ENCODE measurements at places on chromosomes 3 and 15. TPM values are rescaled to one million over a fixed set of nuclear protein-coding genes. Genes with fewer than 3 reads are reported as not detected.

GRCh38 chr3:17336291-17336690 lies 406.1 kb downstream of the TBC1D5 start:
- no peak for DNase-seq

DNA sequence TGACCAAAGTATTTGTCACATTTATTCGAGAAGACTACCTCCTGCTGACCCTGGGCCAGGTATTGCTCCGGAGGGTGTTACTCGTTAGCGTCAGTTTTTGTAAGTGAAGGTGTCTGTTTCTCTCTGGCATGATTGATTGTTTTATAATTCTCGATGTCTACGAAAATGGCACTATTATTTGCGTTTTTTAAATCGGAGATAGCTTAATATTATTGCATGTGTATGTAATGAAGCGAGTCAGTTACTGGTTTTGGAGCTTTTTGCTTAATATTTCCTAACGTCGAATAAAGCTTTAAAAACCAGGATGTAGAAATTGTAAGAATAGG lies 439 bp downstream of the DZIP3 start:
- DNase-seq: no peak

DNA sequence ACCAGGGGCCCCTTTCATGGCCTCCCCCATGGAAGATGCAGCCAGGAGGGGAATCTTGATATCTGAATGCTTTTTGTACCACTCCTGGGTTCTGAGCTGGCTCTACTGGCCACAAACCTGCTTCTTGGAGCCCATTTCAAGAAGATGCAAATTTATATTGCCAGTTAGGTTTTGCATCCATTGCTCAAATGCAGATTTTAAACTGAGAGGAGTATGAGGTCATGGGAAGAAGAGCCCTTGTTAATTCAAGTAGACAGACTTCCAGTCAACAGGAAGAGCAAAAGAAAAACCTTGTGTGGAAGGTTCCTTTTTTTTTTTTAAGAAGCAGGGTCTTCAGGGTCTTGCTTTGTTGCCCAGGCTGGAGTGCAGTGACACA lies 133.5 kb downstream of the PDZRN3 start:
- no peak for DNase-seq

GRCh38 chr15:88284318-88284998 lies 27.9 kb upstream of the NTRK3 start:
- no peak for DNase-seq

DNA sequence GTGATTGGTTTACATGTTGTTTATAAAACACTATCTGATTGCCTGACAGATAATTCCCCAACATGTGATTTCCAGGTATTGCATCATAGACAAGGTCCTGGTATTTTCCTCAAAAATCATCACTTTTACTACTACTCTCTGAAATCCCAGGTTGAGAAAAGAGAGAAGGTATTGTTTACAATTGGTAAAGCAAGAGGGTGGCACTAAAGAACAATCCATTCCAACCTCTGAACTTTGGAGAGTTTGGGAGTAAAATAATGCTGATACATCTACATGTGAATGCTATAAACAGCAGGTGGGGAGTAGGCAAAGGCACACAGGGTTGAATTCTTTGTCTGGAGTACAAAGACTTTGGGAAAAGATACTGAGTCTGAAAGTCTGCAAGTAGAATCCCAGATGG lies 134.2 kb downstream of the WDR72 start:
- DNase-seq: no peak

DNA sequence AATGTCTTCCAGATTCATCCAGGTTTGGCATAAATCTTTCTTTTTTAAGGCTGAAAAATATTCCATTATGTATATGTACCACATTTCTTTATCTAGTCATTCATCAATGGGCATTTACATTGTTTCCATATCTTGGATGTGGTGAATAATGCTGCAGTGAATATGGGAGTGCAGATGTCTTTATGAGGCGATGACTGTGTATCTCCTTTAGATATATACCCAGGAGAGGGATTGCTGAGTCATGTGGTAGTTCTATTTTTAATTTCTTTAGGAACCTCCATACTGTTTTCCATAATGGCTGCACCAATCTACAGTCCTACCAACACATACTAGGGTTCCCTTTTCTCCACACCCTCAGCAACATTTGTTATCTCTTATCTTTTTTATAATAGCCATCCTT lies 96.3 kb downstream of the LRRC28 start:
- no peak for DNase-seq

DNA sequence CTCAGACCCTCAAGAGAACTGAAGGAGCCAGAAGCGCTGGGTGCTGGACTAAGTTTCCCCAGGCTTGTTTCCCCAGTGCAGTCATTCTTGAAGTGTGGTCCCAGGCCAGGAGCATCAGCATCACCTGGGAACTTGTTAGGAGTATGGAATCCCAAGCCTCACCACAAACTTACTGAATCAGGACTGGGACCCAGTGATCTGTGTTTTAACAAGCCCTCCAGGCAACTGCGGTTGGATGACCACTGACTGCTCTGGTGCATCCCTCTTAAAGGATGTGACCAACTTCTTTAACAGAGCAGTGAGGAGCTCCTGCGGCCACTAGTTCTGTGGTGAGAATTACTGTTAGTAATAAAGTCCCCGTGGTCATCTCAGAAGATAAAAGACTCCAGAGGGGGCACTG lies 62.4 kb upstream of the DAZL start:
- no peak for DNase-seq

DNA sequence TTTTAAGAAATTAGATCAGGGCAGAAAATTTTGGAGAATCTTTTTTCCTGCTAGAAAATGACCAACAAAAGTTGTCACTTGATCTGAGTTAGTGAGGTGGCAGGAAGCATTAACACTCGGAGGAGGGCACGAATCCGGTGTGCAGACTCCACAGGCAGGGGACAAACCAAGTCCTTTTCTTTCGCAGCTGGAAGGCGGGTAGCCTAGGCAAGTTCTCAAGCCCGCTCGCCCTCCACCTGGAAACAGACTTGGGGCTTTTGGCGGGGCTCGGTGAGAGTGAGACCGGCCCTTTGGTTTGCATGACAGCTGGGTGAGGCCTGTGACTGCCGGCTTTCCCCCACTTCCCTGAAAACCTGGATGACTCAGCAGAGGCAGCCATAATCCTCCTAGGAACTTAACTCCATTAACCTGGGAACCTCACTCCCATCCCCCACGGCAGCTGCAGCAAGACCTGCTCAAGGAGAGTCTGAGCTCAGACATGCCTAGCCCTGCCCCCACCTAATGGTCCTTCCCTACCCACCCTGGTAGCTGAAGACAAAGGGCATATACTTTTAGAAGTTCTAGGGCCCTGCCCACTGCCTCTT lies 134.8 kb downstream of the MFSD1 start:
- DNase-seq: no peak

DNA sequence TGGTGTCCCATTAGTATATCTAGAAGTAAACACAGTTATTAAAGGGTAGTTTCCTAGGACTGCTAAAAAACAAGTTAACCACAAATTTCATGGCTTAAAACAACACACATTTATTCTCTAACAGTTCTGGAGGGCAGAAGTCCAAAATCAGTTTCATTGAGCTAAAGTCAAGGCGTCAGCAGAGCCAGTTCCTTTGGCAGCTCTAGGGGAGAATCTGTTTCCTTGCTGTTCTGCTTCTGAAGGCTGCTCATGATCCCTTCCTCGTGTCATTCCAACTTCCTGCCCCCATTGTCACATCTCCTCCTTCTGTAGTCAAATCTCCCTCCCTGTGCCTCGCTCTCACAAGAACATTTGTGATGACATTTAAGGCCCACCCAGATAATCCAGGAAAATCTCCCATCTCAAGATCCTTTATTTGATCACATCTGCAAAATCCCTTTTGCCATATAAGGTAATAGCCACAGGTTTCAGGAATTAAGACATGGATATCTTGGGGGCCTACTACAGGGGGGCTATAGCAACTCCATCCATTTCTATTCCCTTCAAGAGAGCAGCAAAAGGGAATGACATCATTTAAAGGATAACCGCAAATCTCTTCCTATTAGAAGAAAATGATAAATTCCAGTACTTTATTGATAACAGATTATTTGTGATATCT lies 50.1 kb downstream of the GPR176 start:
- DNase-seq: no peak

DNA sequence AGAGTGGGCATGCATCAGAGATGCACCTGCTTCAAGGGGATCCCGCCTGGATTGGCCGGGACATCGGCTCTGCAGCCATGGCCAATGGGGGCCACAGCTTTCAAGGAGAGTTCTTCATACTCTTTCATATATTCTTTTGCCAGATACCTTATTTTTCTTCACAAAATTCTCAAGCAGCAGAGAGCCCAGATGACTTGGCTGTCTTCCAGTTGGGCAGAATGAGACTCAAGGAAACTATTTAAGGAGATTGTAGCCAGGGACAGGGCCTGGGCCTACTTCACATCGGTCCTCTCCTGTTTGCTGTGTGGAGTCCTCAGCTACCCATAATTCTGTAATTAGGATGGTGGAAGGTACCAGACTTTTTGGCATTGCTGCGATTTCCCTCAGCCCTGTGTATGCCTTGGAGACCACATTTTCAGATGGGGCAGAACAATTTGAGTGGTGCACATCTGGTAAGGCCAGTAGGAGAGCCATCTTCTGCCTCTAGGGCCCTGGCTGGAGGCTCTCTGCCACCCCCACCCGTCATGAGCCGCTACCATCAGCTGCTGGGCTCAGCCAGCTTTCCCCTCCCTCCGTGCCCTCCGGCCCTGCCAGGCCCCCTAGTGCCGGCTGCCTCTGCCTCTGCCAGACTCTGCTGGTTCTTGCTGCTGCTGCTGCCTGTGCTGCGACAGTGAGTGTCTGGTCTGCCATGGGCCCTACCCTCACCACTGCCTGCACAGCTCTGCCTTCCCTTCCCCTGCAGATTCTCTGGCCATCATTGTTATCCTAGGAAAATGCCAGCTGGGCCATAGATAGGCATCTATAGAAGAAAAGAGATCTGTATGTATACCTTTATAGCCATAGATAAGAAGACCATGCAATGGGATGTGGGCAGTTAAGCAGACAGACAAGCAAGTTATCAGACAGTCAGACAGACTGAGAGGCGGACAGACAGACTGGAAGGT lies 6.7 kb downstream of the PLIN1 start:
- no peak for DNase-seq

DNA sequence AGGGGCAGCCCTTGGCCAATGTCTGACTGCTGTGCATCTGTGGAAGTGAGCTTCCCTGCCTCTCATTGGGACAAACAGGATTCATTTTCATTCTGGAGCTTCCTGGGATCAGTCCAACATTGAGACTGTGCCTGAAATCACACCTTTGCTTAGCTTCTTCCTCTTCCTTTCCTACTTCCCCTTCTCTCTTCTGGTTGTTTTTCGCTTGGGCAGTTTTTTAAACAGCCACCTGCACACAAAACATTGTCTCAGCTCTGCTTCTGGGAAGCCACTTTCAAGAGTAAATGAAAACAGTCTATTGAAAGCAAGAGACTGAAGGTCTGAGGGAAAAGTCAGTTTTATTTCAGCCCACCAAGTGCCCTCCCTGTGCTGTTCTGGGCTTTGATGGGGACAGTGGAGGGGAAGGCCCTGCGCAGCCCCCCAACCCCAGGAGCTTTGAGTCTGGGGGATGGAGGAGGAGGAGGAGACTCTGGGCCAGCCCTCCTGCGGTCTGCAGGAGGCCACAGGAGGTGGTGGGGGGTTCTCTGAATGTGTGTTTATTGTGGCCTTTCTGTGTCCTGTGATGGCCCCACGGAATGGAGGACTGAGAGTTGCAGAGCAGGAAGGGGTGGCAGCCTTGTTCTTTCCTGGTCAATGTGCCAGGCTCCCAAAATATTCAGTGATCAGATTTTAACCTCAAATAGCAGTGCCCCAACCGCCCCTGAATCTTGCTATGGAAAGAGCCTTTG lies 7.8 kb upstream of the ISLR2 start:
- no peak for DNase-seq

DNA sequence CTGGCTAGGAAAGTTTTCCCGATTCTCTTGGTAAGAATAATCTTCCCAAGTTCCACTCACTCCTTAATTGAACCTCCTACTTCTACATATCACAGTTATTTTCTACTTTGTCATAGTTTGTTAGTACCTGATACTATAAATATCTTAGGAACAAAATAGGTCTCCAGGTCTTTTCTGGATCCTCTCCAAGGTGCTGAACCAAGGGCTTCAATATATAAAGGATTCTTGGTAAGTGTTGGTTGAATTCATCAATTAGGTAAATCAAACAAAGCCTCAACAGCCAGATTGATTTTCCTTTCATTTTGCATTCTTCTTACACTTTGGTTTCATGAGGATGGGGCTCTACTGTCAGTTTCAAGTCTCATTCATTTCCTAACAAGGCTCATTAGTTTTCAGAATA lies 27.6 kb upstream of the RTP4 start:
- DNase-seq: no peak

DNA sequence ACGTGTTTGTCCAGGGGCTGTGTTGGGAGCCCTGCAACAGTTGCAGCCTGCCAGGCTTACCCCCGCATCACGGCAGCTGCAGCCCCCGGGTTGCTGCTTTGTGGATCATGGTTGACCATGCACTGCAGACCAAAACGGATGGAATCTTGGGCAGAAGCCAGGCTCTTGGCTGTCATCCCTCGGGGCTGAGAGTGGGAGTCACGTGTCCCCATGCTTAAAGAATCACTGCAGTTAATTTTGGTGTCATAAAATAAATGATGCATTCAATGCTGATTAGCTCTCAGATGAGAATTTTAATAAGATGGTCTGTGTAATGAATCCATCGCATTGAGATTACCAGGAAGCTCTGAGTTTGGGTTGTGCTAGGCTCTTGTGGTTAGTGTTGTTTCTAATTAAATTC lies 115.6 kb downstream of the CHDH start:
- no peak for DNase-seq

DNA sequence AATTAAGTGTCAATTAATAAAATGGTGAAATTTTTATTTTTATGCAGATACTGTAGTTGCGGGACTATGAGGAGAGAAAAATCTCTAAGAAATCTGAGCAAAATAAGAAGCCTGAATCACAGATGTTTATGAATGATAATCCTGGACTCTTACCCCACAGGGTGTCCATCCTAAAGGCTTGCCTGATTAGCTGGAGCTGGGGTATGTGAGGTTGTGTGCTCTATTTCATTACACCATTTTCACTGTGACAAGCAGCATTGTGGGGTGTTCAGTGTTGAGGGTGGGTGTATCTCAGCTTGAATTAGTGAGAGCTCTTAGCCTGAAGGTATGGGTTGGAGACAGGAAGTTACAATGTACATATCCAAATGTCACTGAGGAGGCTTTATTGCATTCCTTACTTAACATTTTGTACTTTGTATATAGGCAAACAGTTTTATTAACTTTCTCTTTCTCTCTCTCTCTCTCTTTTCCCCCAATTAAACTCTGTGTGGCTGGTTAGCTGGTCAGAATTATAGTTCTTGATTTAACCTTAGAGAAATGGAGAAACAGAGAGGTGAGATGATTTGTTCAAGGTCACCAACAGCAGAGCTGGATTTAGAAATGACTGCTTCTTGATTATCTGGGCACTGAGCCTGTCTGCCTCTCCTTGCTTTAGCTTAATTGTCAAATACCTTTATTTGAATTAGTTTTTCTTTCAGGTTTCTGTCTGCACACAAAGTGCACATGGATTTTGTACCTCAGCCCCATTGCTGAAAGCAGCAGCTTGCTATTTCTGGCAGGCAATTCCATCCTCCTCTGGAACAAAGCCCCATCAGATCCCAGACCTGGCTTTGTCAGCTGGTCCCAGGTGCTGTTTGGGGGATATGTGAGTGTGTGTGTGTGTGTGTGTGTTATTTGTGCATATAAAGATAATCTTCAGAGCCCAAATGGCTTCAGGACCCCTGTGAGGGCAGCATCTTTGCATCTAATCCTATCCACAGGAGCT lies 35.8 kb downstream of the GJD2 start:
- DNase-seq: no peak

FOXL2 gene
- total RNA-seq: not detected

USP50 gene
- not detected for total RNA-seq

LSMEM2 gene
- not detected for total RNA-seq

CPN2 gene
- not detected for total RNA-seq

CACNA2D2 gene
- 0.97 TPM for total RNA-seq

ZNF106 gene
- 54.3 TPM for total RNA-seq

All from naive thymus-derived CD4-positive, alpha-beta T cell (primary cell).